Dermis microvascular lymphatic vessel endothelial cell (primary cell): ENCODE measurements at places on chromosomes 1 and 21.

- no peak for DNase-seq
Measured at GRCh38 chr1:224545571-224545970, 70.5 kb upstream of the CNIH3 start.

DNA sequence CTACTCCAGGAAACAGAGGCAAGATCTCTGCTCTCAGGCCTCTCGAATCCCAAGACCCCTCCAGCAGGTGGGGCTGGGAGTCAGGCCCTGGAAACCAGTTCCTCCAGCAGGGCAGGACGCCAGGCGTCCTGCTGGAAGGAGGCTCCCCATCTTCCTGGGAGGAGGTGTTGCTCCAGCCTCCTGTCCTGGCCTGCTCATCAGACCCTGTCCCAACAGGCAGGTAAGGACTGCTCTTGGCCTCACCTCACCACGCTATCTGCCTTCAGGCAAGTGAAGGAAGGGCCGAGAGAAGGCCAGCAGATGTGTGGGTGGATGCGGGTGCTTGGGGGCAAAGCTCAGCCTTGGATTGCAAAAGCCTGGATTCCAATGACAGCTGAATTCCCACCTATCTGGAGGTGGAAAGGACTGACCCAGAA is 82.9 kb downstream of the SSBP3 start:
- no peak for DNase-seq

GRCh38 chr1:87588495-87588894 is 259.8 kb downstream of the LMO4 start:
- no peak for DNase-seq

DNA sequence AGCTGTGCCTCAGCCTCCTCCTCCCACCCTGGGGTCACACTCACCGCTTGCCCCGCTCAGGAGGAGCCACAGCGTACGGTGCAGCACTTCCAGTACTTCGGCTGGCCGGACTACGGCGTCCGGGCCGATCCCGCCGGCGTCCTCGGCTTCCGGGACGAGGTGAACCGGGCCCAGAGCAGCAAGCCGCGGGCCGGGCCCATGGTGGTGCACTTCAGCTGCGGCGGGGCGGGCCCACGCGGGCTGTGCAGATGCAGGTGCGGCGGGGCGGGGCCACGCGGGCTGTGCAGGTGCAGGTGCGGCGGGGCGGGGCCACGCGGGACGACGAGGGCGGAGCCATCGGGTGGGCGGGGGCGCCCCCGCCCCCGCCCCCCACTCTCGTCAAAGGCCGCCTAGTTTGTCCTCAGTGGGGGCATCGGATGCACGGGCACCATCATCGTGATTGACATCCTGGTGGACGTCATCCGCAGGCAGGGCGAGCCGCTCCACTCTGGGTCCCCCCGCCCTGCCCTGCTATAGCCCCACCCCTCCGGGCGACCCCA is 5.5 kb downstream of the RNF223 start:
- DNase-seq, result no peak

DNA sequence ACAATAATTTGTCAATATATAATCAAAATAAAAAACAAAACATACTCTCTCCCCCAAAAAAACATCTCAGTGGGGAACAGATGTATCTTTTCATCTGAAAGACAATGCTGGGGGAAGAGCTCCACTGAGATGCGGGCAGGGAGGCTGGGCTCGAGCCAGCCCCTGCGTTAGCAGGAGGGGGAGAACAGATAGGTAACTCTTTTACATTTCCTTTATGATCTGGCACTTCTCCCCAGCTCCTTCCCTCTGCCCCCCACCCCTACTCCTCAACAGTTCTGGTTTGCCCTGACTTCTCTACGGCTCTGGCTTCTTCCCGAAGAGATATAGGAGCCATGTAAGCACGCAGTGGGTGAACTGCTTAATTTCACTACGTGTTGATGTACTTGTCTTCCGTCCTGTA is 12.4 kb downstream of the LEPR start:
- DNase-seq, result no peak
